Stimulated activated CD8-positive, alpha-beta memory T cell treated with anti-CD3 and anti-CD28 coated beads, Interleukin-7, amount 100 ng/mL, for 4 hours (primary cell): ENCODE measurements at places on chromosomes 5 and 9.
A peak's percentile ranks its signal among the peaks of the same experiment; 100 is the strongest.

- DNase-seq, result no peak
Observed at GRCh38 chr5:97065475-97065874, 76.9 kb downstream of the LIX1 start.

DNA sequence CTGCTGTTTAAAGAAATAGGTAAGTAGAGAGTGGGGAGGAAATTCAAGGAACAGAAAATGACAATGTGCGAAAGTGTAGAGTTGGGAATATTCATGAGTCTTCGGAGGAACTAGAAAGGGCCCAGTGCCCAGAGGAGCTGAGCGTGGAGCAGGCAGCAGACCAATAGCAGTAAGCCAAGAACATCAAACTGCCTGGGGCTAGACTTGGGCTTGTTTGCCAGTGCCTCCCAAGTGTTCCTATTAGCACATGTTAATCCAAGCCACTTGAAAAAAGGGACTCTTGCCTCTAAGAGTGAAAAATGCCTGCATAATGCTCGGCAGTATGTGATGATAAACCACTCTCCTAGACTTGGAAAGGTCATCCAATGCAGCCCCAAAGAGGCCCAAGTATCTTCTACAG lies 1.2 kb upstream of the TAL2 start:
- no peak for DNase-seq

DNA sequence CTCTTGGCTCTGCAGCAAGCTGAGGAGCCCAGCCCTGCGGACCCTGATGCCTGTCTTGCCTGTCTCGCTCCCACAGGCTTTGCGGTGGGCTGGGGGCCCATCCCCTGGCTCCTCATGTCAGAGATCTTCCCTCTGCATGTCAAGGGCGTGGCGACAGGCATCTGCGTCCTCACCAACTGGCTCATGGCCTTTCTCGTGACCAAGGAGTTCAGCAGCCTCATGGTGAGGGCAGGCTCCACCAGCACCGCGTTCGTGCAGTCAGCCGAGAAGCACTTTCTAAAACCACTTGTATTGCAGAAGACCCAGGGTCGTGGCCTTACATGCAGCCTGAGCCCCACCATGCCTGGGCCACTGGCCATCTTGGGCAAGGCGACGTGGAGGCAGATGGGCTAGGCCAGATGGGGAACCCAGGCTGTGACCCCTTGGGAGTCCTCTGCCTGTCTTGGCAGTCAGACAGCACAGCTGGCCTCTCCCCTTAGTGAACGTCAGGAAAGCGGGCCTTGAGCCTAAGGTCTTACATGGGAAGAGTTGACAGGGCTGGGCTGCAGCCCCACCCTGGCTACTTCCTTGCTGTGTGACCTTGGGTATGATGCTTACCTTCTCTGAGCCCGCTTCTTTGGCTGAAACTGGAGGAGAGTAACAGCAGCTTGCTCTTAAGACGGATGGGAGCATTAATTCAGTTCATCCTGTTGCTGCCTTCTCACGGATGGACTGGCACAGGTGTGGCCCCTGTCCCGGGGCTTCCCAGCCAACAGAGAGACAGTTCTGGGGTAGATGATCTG lies 8.6 kb downstream of the SLC2A8 start:
- DNase-seq, result no peak

DNA sequence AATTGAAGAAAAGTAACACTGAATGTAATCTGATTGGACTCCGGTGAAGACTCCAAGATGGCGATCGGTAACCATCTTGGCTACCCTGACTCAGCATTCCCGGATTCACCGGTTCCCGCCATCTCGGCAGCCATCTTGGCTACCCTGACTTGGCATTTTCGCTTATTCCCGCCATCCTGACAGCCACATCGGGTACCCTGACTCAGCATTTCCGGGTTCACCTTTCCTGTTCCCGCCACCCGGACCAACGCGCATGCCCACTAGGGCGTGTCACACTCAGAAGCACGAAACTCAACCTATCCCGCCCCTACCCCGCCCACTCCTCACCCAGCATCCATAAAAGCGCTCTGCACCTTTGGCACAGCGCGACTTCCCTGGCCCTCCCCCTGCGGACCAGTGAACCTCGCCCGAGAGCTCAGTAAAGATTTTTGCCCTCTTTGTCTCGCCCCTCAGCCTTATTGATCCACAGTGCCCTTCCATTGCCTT lies 17.2 kb downstream of the SPTLC1 start:
- DNase-seq, result peak; percentile 62

DNA sequence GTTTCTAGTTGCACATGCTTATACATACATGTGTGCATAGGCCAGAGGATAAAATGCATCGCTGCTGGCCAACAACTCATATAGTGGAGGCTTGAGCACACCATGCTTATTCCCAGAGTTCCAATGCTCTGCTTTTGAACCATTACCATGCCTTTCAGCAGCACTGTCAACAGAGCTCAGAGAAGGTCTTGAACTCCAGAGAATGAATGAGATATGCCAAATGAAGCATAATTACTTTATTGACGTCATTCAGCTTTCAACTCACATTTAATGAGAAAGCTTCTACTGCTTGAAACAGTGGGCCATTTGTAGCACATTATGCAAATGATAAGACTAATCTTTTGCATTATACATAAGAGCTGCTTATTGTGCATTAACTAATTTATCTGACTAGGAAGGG lies 765.3 kb upstream of the GRAMD2B start:
- DNase-seq, result no peak

GRCh38 chr5:58751222-58751837 lies 168.5 kb downstream of the RAB3C start:
- no peak for DNase-seq

DNA sequence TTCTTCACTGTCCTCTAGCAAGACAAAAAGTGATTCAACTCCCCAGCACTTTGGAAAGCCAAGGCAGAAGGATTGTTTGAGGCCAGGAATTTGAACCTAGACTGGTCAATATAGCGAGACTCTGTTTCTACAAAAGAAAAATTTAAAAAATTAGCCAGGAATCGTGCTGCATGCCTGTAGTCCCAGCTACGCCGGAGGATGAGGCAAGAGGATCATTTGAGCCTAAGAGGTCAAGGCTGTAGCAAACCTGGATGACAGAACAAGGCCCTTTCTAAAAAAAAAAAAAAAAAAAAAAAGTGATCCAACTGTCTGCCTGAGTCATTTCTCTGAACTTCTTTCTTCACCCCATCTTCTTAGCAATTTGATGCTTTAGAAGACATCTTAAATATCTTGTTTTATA lies 12.4 kb downstream of the ITGA2 start:
- no peak for DNase-seq

GRCh38 chr5:159048298-159048697 lies 51.4 kb downstream of the EBF1 start:
- no peak for DNase-seq

GRCh38 chr5:135651156-135651555 lies 72.4 kb upstream of the CXCL14 start:
- DNase-seq, result no peak

DNA sequence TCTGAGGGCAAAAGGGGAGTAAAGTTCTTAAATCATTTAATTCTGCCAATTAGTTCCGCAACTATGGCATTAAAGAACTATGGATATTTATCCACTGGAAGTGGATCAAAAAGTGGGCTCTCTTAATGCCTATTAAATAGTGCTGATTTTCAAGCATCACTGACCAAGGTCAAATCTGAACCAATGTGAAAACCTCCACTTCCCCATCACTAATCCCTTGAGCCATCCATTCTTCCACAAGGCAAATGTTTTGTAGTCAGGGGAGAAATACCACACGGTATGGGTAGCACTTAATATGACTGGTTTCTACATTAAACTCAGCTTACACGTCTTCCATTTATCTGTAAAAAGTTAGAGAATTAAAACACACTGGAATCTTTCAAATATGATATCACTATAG lies 57.6 kb downstream of the MLLT3 start:
- no peak for DNase-seq

DNA sequence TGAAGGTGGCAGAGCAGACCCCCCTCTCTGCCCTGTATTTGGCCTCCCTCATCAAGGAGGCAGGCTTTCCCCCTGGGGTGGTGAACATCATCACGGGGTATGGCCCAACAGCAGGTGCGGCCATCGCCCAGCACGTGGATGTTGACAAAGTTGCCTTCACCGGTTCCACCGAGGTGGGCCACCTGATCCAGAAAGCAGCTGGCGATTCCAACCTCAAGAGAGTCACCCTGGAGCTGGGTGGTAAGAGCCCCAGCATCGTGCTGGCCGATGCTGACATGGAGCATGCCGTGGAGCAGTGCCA lies 3.8 kb downstream of the ALDH1B1 start:
- DNase-seq, result no peak
